Thoracic aorta (tissue), 2 donors: ENCODE measurements at places on chromosomes 7 and 10.

GRCh38 chr7:118590107-118590506 lies 365.6 kb downstream of the ANKRD7 start:
- DNase-seq: no peak

GRCh38 chr7:78714356-78714755 lies 739.1 kb downstream of the MAGI2 start:
- DNase-seq: no peak

DNA sequence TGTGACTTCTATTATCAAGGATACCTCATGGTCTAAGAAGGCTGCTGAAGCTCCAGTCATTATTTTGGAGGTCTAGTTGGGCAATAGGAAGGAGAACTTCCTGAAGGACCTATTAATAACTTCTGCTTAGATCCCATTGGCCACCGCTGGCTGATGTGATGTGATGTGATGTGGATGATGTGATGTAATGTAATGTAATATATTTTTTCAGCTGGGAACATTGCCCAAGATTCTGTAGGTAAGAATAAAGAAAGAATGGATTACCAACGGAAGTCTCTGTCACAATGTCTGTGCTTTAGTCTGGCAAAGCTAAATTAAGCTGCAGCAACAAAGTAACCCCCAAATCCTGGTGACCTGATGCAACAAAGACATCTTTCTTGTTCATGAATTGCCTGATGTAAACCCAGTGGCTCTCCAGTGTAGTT lies 233.7 kb downstream of the PTEN start:
- no peak for DNase-seq

GRCh38 chr7:68267486-68267885 lies 1270.9 kb downstream of the TYW1 start:
- DNase-seq: no peak

GRCh38 chr10:88147000-88147798 lies 283.8 kb downstream of the PTEN start:
- DNase-seq: no peak

DNA sequence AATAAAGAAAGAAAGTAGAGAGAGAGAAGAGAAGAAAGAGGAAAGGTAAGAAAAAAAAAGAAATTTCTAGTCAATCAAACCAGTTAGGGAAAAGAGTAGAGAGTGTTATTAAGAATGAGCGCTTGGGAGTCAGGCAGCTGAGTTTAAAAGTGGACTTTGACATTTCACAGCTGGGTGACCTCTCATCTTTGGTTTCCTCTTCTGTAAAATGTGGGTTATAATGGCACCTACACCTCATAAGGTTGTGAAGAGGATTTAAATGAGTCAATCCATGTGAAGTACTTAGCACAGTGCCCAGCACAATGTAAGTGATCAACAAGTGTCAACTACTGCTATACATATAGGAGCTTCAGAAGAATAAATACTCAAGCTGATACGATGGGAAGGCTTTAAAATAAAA lies 12.2 kb downstream of the HOXA1 start:
- DNase-seq: no peak

GRCh38 chr10:85152496-85152895 lies 824.1 kb downstream of the CCSER2 start:
- no peak for DNase-seq

- DNase-seq: no peak
These were observed 1066.5 kb downstream of the TYW1 start for GRCh38 chr7:68063171-68063570.

DNA sequence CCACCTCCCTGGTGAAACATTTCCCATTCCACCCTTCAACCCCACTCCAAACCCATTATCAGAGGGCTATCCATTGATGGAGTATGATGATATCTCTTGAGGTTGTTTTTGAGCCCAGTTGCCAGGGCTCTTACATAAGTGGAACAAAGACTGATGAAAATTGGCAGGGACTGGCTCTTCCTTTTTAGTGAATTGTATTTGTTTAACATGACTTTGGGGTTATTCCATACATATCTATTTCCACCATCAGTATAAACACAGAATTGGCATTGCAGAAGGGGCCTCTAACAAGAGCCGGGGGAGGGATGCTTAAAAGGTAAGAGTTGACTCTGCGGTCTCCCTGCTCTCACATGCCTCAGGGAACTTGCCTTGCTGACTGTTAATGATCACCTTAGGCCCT lies 28.9 kb downstream of the FZD1 start:
- no peak for DNase-seq

DNA sequence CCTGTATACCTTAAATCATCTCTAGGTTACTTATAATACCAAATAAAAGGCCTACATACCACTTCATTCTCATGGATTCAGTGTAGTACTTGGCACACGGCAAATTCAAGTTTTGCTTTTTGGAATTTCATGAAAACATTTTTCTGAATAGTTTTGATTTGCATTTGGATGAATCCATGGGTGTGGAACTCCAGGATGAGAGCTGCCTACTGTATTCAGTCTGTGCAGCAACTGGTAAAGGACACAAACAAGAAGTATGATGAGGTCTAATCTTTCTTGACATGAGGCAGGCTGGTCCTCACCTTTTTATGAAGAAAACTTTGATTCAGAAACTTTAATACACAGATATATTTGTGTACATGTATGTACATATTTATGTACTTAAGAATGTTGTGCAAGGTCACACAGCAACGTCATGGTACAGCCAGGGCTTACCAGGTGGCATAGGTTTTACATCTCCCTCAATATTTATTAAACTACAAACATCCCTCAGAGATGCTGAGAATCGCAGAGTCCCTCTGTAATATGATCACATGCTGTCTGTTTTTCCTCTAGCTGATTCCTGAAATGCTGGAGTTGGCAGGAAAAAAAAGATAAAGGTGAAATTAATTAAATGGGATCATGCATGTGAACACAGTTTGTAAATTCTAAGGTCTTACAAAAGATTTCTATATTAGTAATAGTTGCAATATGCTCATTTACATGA lies 239.6 kb downstream of the PRKG1 start:
- no peak for DNase-seq

GRCh38 chr10:72258617-72259016 lies 15.1 kb upstream of the DDIT4 start:
- no peak for DNase-seq

- DNase-seq: no peak
These were observed 24.9 kb downstream of the BEND7 start for GRCh38 chr10:13503745-13504463.

DNA sequence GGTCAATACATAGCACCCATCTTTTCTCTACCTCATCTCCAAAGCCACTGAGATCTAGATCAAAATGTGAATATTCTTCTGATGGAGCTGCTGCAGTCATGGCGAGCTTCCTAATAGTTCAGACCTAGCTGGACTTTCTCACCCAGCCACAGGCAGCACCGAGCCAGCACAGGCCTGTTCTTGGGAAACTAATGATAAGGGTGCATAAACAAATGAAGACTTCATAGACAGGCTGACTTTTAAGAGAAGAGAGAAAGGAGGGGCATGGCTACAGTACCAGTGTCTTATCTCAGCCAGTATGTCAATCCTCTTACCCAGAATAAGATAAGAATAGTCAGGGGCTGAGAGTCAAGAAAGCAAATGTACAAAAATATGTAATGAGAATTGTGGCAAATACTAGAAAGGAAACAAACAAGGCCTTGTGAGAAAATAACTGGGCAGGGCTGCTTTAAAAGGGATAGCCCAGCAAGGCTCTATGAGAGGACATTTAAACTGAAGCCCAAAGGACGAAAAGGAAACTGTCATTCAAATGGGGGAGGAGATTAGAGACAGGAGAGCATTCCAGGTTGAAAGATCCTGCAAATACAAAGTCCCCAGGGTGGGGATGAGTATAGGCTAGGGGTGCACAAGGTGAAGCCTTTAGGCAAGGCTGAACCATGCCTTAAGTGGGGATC lies 21.8 kb upstream of the CDK14 start:
- no peak for DNase-seq

DNA sequence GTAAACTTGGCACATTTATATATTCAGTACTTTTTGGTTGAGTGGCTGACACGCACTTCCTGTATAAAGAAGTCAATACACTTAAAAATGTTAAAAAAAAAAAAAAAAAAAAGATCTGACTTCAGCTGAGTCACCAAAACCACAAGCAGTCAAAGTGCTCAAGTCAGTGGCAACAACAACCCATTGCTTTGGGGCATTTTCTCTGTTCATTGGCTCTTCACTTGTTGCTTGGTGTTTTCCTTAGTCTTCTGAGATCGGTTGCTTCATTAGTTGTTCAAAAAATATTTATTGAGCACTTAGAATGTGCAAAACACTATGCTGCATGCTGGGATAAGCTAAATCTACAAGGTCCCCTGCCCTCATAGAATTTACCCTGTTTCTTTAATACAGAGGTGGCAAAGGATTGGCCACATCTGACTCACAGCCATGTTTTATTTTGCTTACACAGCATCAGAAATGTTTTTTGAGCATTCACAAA lies 63.7 kb downstream of the ZNRF2 start:
- DNase-seq: no peak

GRCh38 chr7:12028508-12028907 lies 182.6 kb upstream of the TMEM106B start:
- no peak for DNase-seq

- DNase-seq: no peak
These were observed at the start of gene GPR15LG for GRCh38 chr10:84173501-84173929. Gene GPR15LG, plus strand, starts transcription at chr10:84173801. Its CDS starts 51 bp downstream, at chr10:84173852.

DNA sequence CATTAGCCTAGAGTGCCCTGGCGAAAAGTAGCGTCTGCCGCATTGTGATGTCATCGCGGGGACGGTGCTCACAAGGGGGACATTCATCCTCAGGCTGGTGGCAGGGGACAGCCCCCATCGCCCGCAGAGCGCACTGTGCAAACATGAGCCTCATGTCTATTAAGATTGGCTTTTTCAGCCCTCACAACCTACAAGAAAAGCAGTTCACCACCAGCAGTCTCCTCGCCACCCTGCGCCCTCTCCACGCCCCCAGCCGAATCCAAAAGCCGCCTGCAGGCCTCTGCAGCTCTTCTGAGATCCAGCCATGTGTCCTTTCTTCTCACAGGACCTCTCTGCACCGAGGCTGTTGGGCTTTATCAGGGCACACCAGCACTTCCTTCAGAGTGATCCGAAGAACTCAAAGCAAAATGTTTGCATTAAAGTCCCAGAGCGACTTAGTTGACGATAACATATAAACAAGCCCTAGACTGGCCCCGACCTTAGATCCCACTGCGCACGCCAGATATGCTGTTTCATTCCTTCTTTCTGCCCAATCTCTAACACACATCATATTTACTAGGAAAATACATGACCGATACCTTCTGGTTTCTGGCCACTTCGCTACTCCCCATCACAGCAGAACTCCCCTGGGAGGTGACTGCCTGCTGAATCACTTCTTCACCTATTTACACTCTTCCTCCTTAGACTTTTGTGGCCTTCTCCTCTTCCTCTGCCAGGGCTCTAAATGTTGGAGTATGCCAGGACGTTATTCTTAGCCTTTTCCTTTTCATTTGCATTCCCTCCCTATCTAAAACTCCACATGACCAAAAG lies 206.0 kb upstream of the SH2B2 start:
- DNase-seq: no peak

- DNase-seq: no peak
These were observed 9.0 kb downstream of the MTURN start for GRCh38 chr7:30143748-30144251.

GRCh38 chr7:11524476-11525397 lies 307.3 kb downstream of the THSD7A start:
- DNase-seq: no peak

DNA sequence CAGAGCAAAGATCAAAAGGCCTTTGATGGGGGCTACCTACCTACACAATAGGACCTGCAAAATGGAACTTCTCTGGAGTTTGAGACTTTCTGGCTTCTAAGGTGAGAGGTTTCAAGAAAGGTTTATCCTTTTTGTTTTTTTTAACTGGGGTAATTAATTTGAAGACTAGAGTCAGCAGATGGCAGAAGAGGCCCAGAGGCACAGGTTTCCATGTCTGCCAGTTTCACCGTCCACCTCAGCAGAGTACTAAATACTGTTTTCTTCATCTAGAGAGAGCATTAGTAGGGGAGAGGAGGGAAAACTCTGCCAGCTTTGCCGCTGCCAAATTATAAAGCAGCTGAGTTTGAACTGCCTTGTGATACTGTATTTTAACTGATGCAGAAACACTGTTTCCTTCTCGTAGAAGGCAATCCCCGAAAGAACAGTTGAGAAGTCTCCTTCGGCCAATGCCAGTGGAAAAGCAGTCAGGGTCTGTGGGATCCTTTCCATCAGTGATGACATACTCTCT lies 138.7 kb downstream of the SLC25A13 start:
- no peak for DNase-seq

DNA sequence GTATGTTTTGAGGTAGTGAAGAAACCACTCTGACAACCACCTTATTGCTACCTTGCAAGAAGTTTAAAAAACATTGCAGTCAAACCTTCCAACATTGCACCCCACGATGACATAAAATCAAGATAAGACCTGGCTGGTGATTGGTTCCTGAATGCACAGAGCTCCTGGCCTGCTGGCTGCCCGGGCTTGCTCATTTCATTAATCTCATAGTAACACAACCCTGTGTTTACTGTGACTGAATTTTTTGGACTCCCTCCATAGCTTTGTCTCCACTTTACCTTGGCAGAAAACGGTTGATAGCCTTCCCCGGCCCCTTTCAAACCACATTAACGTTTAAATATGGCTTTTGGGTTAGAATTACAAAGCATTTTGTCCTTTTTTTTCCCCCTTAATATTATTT lies 27.5 kb downstream of the VWA2 start:
- DNase-seq: no peak

- no peak for DNase-seq
These were observed 19.0 kb downstream of the LRRC27 start for GRCh38 chr10:132350946-132351345.

DNA sequence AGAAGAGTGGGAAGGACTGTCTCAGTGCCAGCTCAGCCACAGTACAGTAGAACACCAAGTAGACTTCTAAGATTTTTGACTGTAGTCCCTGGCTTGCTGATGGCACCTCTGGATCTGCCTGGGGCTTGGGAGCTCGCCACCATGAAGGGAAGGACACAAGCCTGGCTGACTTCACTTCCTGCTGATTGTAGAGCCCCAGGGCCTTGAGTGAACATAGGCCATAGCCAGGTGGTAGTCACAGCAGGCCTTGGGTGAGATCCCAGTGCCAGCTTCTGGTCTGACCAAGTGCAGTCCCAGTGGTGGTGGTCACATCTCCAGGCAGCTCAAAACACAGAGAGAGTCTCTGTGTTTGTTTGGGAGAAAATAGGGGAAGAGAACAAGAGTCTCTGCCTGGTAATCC lies 57.6 kb upstream of the HBP1 start:
- no peak for DNase-seq

- DNase-seq: no peak
These were observed 125.0 kb upstream of the ZNF746 start for GRCh38 chr7:149622444-149623210.
